ENCODE measurements at places on chromosomes 5 and 9.
A peak's percentile ranks its signal among the peaks of the same experiment; 100 is the strongest.

GRCh38 chr5:180641566-180641900, 7.9 kb downstream of the FLT4 start:
- DNase-seq: no peak

GRCh38 chr5:74422030-74422429, 218.5 kb downstream of the ENC1 start:
- no peak for DNase-seq

- DNase-seq: peak; percentile 67
These were observed 43.7 kb downstream of the STK10 start for GRCh38 chr5:172144291-172144815.

DNA sequence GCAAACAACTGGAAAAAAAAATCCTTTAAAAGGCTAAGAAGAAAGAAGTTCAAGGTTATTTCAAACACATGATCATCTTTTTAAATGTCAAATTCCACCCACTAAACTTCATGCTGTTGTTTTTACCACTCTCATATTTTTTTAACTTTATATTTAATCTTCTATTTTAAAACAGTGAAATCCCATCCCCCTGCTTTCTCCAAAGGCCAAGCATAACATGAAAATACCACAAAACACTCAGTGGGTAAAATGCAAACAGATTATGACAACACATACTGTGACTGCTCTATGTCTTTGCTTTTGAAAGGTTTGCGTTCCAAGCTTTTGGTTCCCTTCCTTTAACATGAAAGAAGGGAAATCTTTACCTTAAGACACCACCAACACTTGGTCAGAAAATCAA, 127.6 kb downstream of the SNCAIP start:
- no peak for DNase-seq

DNA sequence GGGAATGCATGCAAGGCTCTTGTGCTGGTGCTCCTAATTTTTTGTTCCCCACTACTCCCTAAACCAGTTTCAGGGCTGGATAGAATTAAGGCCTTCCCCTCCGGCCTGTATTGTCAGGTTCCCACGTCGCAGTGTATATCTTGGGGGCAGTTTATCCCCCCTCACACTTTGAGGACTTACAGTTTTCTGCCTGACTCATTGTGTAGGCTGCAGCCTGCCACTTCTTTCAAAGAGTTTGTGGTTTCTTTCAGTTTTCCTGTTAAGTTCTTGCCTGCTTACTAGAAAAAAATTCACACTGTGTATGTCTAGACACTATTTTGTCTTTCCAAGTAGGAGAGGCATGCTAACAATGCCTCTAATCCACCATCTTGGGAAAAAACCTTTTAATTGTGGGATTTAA, 28.4 kb upstream of the BTNL3 start:
- no peak for DNase-seq

DNA sequence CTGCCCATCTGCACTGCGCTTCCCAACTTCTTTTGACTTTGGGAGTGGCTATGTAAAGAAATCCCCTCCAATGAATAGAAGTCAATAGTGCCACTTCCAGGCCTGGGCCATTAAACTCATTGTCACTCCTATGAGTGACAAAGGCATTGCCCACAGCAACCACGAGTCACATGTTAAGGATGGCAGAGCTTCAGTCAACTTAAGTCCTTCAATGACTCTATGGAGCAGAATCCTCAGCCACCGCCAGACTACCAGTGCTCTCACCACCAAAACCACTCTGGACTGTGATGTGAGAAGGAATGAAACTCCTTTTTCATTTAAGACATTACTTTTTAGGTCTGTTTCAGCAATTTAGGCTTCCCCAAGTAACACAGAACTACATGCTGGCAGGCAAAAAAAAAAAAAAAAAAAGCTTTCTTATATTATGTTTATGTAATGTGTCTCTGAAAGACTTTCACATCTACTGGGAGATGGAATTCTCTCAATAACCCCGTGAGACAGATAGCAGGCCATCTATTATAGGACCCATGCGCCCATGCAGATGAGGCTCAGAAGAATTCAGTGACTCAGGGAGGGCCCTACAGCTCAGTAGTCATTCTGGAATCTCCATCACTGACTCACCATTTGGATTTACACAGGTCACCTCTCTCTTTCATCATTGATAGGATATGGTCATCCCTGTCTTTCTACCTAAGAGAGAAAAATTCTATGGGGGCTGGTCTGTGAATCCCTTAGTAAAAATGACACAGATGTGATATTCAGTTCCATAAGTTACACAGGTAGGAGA, 180.5 kb downstream of the CEMIP2 start:
- no peak for DNase-seq

DNA sequence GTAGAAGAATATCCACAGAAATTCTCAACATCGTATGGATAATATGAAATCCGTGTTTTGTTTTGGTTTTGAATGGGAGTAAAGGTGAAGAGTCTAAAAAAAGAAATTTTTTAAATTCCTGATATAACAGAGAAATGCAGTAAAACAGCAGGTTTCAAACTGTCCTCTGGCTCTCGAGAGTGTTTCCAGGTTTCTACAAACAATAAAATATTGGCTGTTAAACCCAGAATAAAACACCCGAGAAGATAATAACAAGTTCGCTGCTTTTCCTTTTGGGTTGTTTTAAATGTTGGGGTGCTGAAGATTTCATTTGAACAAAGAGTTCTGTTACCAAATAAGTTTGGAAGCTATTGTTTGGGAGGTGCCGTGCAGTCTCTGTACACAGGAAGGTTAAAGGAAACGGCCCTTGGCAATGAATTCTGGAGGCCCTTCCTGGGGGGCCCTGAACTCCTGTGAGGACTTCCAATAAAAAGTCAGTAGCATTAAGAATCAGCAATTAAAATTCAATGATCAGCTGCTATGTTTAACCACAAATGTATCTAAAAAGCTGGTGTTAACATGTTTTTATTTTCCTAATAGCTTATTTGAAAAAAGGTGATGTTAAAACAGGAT, 215.8 kb downstream of the TSSK1B start:
- no peak for DNase-seq

GRCh38 chr9:36843964-36844363, 190.1 kb downstream of the PAX5 start:
- DNase-seq: no peak

- DNase-seq: no peak
These were observed 110.1 kb upstream of the SMIM23 start for GRCh38 chr5:171675511-171675910.

DNA sequence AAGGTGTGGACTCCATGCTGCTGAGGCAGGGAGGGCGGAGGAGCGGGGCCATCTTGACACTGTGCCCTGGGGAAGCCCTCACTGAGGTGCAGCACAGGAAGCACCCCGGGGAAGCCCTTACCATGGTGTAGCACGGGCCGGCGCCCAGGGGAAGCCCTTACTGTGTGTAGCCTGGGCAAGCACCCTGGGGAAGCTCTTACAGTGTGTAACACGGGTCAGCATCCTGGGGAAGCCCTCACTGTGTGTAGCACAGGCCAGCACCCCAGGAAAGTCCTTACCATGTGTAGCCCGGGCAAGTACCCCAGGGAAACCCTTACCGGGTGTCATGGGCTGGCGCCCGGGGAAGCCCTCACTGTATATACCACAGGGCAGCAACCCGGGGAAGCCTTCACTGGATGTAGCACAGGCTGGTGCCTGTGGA, 62.6 kb upstream of the ZNF354B start:
- DNase-seq: no peak

DNA sequence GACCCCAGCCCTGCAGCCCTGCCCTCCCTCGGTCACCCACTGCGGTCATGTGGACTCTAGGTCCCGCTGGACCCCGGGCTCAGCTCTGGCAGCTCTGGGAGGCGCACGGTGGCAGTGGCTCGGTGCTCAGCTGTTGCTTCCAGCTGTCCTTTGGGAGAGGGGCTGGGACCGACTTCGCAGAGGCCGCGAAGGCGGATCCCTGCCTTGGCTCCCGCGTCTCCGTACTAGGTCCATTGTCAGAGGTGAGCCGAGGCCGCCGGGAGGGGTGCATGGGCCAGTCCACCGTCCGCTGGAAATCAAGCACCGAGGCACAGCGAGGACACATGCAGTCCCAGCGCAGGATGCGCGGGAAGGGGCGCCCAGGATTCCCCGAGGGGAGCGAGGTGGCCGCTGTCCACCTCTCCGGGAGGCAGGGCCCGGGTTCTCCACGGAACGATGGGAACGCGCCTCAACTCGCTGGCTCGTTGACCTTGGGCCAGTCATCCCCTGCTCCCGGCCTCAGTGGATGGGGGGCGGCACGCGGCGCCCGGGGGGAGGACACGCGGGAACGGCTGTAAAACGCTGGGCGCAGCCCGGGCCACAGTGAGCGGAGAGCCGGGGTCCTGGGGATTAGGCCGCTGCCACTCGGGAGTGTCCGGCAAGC, 732 bp downstream of the GBGT1 start:
- no peak for DNase-seq

- DNase-seq: no peak
These were observed 88.6 kb downstream of the ANGPTL2 start for GRCh38 chr9:127033789-127034188.

GRCh38 chr5:149857499-149857898, 87.1 kb downstream of the PDE6A start:
- DNase-seq: no peak

All from HepG2 (cell line).